A549 treated with DMSO at 1 μM for 4 hours (cell line): ENCODE measurements at places on chromosomes 12 and 14. TPM values are rescaled to one million over a fixed set of nuclear protein-coding genes. Genes with fewer than 3 reads are reported as not detected.

The ACRBP gene
- 0.21 to 0.34 TPM (median 0.23 TPM) in 3 of 5 replicates, not detected in the others for total RNA-seq

The ALDH1L2 gene
- 2.7 to 3.9 TPM (median 3.5 TPM) in 5 replicates for total RNA-seq

The TGM1 gene
- total RNA-seq = 0.60 to 1.1 TPM (median 0.83 TPM) in 5 replicates

The PROX2 gene
- total RNA-seq = not detected in 5 replicates

The EXOC3L4 gene
- total RNA-seq = 1.4 to 2.1 TPM (median 1.5 TPM) in 5 replicates

The CNTN1 gene
- 47.5 to 73.5 TPM (median 65.4 TPM) in 5 replicates for total RNA-seq

The IL23A gene
- 0.32 to 0.84 TPM (median 0.50 TPM) in 5 replicates for total RNA-seq

The POTEG gene
- not detected in 5 replicates for total RNA-seq

The AP1G2 gene
- total RNA-seq = 36.8 to 56.9 TPM (median 49.3 TPM) in 5 replicates

The TTC6 gene
- 0.36 to 0.78 TPM (median 0.44 TPM) in 5 replicates for total RNA-seq

The BIN2 gene
- total RNA-seq = 0.05 to 0.11 TPM (median 0.08 TPM) in 4 of 5 replicates, not detected in the other

The SMIM41 gene
- not detected in 5 replicates for total RNA-seq

The NPFF gene
- total RNA-seq = 0.17 TPM in 1 of 5 replicates, not detected in the others

The CLEC14A gene
- total RNA-seq = not detected in 5 replicates

The LTBP2 gene
- 10.9 to 15.9 TPM (median 12.1 TPM) in 5 replicates for total RNA-seq

The RNASE3 gene
- not detected in 5 replicates for total RNA-seq

The LRP1-AS gene
- total RNA-seq = not detected in 5 replicates

The ATP2B1 gene
- total RNA-seq = 64.7 to 86.8 TPM (median 73.5 TPM) in 5 replicates

The CCNK gene
- total RNA-seq = 46.5 to 56.5 TPM (median 52.5 TPM) in 5 replicates

The KCNC2 gene
- not detected in 5 replicates for total RNA-seq

The NOVA1 gene
- total RNA-seq = 4.5 to 6.7 TPM (median 5.2 TPM) in 5 replicates

The MAPKAPK5 gene
- 46.4 to 57.4 TPM (median 56.6 TPM) in 5 replicates for total RNA-seq

The KRT6C gene
- total RNA-seq = not detected in 5 replicates

The SPX gene
- total RNA-seq = 1.5 to 3.4 TPM (median 2.3 TPM) in 5 replicates

The UNC79 gene
- total RNA-seq = 0.01 TPM in 2 of 5 replicates, not detected in the others

The SMAGP gene
- total RNA-seq = 20.6 to 23.2 TPM (median 21.8 TPM) in 5 replicates

The DLK1 gene
- 0.11 to 0.80 TPM (median 0.36 TPM) in 5 replicates for total RNA-seq

The PAPLN gene
- total RNA-seq = 6.5 to 10.9 TPM (median 9.9 TPM) in 5 replicates

The CLEC9A gene
- total RNA-seq = not detected in 5 replicates

The C12orf60 gene
- total RNA-seq = 1.4 to 2.2 TPM (median 1.8 TPM) in 5 replicates
